Choroid plexus epithelial cell (primary cell): ENCODE measurements at places on chromosomes 5 and 9.

DNA sequence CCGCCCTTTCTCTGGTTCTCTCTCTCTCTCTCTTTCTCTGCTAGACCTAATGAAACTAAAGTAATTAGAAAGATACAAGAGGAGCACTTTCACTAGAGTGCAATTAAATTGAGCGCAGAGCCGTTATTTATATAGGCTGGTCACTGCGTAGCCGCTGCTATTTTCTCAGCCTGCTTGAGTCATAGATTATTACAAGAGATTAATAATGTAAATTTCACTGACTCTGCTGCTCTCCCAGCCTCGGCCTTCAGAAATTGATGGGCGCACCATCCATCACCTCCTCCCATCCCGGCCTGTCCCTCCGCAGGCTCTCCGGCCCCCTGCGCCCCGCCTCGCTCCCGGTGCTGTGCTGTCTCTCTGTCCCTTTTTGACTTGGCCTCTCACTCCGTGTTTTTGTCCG, 268.0 kb upstream of the MVB12B start:
- DNase-seq: no peak

GRCh38 chr5:95727764-95728191, 3.4 kb upstream of the RHOBTB3 start:
- peak; percentile 52 for DNase-seq

DNA sequence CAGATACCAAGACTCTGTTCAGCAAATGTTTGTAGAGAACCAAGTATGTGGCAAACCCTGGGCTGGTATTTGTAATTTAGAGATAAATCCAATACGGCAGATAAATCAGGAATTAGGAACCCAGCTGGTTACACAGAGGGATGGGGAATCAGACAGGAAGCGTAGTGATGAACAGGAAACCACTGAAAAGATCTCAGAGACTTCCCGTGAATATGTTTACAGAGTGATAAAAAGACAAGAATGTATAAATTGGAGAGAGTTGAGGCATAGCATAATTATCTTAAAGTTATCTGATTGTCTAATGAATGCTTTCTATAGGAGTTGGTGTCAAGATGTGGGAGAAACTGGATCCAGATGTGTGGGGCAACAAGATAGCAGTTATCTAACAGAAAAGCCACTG, 246.6 kb upstream of the SMARCA2 start:
- DNase-seq: no peak

- peak; percentile 42 for DNase-seq
Measured at GRCh38 chr5:40615586-40616170, 64.0 kb upstream of the PTGER4 start.

- peak; percentile 40 for DNase-seq
Measured at GRCh38 chr5:171122372-171122771, 186.7 kb upstream of the TLX3 start.

DNA sequence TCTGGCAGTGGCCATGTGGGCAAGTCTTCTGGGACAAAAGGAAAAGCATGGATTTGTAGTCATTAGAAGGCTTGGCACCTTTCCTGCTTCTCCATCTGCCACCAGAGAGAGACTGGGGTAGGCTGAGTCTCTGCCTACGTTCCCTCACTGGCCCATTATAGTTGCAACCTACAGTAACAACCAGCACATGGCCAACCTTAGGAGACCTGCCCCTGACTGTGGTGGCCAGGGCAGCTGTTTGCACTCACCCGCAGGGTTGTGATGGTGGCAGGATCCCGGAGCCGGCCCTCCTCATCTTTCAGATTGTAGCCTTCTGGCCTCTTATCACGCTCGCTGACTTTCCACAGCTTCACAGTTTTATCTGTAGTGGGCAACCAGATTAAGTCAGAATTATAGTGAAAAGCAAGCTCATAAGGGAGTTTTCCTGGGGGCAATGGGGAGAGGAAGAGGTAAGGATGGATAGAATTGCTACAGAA, 174.9 kb upstream of the GPR151 start:
- DNase-seq: no peak

DNA sequence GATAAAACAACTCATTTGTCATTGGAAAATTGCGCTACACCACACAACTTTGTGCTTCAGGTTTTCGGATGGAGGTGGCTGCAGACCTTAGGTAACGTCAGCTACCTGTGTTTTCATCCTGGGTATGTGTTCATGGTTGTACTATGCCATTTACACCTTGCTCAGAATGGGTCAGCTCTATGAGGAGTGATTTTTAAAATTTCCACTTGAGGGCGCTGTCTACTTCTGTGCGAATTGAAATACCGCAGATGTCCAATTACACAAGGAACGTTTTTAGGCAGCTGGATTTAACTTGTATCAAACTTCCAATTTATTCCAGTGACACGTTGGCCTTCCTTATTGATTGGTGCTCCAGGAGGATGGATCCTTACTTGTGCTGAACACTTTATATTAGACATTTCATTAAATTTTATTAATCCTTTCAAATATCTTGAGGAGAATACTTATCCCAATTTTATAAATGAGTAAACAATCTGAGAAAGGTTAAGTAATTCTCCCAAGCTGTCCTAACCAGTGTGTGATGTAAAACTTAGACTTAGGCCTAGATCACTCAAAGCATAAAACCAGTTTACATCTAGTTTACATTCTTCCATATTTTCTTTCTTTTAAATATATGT, 23.4 kb downstream of the DMRTA1 start:
- DNase-seq: peak; percentile 55

- DNase-seq: peak; percentile 92
Measured at GRCh38 chr5:78699552-78700153, 51.1 kb upstream of the LHFPL2 start.

- DNase-seq: no peak
Measured at GRCh38 chr5:162567644-162568043, 500.1 kb downstream of the GABRG2 start.

- DNase-seq: peak; percentile 0
Measured at GRCh38 chr9:1434052-1434767, 384.1 kb downstream of the DMRT2 start.

DNA sequence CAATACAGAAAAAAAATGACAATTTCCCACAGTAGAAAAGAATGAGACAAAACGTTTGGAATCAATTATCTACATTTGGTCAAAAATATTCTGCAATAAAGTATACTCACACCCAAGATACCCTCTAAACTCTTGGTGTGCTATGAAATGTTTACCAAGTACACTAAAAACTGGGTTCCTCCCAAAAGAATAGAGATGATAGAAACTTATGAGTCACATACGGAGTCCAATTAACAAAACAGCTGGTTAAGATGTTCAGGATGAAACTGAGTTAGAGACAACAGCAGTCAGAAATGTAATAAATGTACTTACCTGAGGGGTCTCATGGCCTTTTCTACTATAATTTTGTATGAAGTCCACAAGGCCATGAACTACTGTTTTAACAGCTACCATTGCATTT, 25.7 kb downstream of the RC3H2 start:
- DNase-seq: no peak

DNA sequence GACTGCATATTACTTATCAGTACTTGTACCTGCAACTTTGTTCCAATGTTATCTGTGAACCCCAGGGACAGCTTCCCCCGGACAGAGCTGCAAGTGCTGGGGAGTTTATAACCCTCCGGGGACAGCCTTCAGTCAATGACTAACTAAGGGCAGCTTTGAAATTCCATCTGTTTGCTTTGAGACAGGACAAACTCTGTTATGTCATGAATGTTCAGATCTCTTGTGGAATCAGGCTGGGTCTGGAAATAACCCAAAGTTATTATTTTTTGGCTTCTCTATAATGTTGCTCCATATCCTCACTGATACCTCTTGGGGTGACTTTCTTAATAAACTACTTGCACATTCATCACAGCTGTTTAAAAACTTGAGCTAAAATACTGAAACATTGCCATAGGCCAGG, 617.5 kb upstream of the TLE4 start:
- DNase-seq: peak; percentile 79

GRCh38 chr9:38436708-38437107, 12.5 kb upstream of the IGFBPL1 start:
- DNase-seq: no peak

- no peak for DNase-seq
Measured at GRCh38 chr5:106797996-106798395, 872.7 kb downstream of the EFNA5 start.

GRCh38 chr9:113416149-113416721, 5.7 kb downstream of the C9orf43 start:
- no peak for DNase-seq

GRCh38 chr5:138936225-138936967, 61.3 kb upstream of the LRRTM2 start:
- no peak for DNase-seq

- no peak for DNase-seq
Measured at GRCh38 chr5:162484986-162485385, 417.4 kb downstream of the GABRG2 start.

DNA sequence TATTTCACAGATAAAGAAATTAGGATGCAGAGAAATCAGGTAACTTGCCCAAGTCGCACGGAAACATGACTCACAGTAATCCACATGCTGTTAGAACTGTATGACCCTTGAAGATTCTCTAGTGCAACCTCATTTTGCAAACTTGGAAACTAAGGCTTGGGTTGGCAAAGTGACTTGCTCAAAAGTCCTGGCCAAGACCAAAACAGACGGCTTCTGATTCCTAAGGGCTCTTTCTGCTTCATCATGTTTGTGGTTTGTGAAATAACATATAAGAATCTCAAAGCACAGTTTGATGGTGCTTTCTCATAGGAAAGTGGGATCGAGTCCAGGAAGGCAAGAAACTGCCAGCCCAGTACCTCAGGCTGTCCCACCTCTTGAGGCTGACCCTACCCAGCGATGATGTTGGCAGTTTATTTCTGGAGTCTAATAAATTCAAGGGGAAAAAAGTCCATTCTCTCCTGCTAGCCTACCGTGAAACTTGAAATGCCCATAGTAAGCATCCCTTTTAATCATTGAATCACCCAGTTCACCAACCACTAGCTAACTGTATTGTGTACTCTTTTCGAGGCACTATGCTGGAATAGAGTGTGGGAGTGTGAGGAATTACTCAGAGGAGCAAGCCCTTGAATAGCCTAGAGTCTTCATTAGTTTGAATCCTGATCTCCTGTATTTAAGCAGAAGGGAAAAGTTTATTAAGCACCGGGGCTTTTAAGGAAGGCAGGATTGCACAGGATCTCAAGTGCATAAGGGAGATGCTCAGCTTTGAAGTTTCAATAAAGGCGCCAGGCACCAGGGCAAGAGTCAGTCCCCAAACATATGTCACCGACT, 14.1 kb downstream of the CAPSL start:
- peak; percentile 78 for DNase-seq

- DNase-seq: peak; percentile 73
Measured at GRCh38 chr9:114238891-114239875, 83.7 kb upstream of the ORM1 start.

DNA sequence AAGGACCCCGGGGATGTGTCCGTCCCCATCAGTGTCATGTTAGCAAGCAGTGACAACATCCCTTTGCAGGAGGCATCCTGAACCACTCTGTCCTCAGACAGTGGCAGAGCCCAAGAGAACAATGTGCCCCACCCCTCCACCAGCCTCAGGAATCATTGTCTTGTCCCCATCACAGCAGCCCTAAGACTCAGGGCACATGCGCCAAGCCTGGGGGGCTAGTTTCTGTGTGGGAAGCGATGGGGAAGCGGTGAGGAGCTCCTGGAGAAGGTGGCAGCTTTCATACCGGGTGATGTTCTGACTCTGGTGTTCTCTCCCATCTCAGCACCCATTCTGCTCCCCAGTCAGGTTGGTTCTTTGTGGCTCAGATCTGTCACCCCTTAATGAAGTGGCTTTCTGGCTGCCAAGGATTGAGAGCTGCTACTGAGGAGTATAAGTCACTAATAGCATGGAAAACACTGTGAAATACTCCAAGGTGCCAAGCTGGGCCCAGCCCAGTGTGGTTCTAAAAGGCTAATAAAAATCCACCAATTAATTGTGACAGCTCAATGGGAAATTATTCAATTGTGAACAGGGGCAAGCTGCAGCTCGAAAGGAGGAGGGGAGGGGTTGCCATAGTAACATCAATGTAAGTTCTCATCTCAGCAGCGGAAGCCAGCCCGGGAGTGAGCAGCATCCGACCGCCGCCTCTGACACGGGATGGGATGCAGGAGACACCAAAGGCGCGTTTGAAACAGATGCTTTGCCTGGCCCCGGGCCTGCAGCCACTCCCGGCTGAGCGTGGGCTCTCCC, 4.7 kb downstream of the QRFP start:
- no peak for DNase-seq

DNA sequence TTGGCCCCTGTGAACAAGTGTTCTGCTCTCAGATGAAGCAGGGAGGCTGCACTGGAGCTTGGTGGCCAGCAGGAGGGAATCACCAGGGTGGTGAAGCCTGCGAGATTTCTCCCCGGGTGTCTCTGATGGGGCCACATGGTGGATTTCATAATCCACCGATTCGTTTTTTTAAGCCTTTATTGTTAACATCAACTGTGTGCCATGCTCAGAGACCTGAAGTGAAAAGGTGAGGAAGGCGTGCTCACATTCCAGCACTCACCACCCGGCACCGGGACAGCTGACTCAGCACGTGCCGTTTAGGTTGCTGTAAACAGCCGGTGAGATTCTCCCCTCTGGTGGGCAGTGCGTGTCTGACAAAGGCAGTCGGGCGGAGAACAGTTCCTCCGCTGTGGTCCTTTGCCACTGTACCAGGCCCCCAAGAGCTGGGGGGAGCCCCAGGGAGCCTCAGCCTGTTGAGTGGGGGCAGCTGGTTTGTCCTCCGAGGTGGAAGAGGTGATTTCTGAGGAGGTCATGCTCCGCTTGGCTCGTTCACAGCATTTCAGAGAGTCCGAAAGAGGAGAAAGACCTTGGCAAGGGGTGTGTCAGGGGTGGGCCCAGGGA, 12.7 kb upstream of the AHRR start:
- peak; percentile 73 for DNase-seq

DNA sequence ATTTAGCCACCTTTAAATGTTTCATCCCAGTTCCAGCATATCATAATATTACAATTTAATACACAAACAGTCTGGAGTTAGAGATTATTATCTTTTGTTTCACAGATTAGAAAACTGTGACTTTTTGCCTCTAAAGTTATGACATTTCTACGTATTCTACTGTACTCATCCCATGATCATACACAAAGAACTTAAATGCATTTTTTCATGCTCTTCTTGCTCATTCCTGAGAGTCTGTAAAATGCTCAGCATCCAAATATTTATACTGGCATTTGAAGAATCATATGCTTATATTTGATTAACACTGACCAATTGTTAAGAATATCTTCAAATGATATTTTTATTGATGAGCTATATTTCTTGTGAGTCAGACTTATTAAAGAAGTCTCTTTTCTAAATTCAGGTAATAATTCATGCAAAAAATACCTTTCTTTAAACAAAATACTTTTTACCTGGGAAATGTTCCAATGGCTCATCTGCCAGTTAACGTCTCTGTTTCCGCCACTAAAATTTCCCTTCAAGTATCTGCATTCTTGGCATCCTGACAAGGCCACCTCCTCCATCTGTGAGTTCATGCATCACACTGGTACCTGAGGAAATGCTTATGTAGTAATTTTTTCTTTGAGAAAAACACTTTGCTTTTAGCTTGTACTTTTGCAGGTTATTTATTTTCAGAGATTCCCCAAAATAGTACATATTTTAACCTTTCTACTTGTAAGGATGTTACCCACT, 139.6 kb upstream of the RASA1 start:
- DNase-seq: peak; percentile 43

- no peak for DNase-seq
Measured at GRCh38 chr5:176733406-176734262, 76.7 kb upstream of the UNC5A start.

GRCh38 chr9:75974016-75974766, 83.7 kb downstream of the PCSK5 start:
- DNase-seq: no peak

- DNase-seq: peak; percentile 32
Measured at GRCh38 chr5:128579639-128580038, 41.6 kb upstream of the FBN2 start.
